ENCODE measurements at places on chromosomes 2 and 18.
A peak's percentile ranks its signal among the peaks of the same experiment; 100 is the strongest.

DNA sequence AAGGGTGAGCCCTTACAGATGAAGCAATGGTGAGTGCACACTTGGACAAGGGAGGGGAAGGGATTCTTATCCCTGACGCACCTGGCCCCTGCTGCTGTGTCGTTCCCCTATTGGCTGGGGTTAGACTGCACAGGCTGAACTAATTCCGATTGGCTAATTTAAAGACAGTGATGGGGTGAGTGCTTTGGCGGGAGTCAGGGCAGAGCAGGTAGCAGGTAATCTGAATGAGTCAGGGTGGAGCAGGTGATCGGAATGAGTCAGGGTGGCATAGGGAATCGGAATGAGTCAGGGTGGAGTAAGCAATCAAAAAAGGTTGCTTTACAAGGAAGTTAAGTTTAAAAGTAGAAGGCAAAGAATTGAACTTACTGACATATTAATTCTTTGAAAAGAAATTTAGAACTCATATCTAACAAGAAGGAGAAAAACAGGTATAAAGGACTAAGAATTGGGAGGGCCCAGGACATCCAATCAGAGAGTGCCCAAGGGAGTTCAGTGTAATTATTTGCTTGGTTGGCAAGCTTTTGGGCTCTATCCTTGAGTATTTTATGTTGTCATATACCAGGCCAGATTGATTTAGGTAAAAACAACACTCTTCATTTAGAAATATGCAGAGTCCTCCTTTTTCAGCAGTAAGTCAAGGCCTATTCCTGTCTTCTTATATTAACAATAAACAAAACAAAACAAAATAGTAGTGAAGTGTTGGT is 52.3 kb upstream of the RALBP1 start:
- DNase-seq: no peak

DNA sequence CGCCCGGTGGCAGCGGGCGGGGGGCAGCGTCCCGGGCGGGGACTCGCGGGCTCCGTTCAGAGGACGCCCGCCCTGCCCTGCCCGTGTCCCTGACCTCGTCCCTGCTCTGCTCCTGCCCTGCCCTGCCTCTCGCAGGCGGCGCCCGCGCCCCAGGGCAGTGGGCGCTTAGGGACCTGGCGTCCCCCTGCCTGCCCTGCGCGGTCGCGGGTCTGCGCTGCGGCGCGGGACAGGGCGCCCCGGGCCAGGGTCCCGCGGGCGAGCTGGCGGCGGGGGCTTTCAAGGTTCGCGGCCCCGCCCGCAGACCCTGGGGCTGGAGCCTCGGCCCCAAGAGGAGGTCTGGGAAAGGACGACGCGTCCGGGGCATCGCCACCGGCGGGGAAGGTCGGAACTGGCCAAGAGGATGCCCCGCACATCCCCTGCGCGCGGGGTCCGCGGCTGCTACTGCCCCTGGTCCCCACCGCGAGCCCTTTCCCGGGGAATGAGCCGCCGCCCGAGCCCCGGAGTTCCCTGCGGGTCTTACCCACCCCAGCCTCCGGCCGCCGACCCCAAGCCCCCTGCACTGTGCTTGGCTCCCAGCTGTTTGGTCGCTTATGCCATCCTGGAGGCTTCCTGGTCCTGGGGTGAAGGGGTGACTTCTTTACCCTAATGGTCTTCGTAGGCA is 679 bp downstream of the RNF144A start:
- DNase-seq: peak; percentile 34

DNA sequence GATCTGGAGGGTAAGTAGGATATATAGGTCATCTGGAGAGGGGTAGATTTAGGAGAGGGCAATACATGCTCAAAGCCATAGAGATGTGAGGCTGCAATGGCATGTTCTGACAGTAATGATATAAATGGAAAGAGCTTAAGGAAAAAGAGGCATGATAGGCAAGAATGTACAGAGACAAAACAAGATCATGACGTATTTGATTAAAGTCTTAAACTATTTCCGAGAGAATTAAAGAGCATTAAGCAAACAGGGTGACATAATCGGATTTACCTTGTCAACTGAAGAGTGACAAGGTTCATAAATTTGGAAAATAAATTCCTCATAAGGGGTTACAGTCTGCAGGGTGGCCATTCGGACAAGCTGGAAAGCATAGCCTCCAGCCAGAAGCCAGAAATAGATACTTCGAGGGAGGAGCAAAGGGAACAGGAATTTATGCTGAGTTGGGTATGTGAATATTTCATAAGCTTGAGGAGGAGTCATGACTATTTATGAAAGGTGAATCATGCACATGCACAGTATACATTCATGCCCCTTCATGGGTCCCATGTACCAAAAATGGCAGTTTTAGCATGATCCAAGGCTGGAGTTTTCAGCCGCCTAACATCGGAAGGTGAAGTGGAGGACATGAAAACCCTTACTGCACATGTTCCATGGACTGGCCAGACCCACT is 396.2 kb upstream of the VWC2L start:
- DNase-seq: no peak

- no peak for DNase-seq
These were observed 105.7 kb upstream of the RASGRP3 start for GRCh38 chr2:33370636-33371265.

DNA sequence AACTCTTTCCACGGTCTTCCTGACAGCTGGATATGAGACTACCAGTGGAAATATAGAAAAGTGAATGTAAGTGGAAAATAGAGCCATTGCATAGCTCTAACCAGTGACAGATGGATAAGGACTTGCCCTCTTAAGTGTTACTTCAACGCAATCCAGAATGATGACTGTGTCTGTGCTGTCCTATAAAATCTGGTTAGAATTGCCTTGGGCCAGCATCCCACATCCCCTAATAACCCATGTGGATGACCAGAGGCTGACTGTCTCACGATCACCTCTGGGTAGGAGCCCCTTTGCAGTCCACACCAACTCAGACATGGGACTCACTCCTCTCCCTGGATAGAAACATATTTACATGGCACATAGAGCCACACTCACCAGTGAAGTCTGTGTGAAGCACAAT is 186.6 kb downstream of the C1D start:
- no peak for DNase-seq

DNA sequence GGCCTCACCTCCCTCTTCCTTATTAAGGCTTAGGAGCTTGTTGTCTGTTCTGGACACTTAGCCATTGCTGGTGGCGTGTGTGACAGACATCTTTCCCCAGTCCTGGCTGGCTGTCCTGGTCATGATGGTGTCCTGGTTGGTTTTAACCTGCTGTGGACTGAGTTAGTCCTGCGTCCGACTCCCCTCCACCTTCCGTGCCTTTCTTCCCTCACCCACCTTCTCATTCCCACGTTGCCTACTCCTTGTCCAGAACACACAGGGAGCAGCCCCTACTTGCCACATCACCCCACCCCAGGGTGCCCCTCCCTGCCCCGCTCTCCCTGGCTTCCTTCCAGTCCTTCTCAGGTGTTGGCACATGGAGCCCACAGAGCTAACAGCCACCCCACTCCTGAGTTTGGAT is 9.5 kb downstream of the ANO7 start:
- DNase-seq: no peak

GRCh38 chr2:107543793-107544192 is 282.9 kb upstream of the RGPD4 start:
- DNase-seq: no peak

- no peak for DNase-seq
These were observed 24.3 kb downstream of the STAT4 start for GRCh38 chr2:191126386-191127085.

DNA sequence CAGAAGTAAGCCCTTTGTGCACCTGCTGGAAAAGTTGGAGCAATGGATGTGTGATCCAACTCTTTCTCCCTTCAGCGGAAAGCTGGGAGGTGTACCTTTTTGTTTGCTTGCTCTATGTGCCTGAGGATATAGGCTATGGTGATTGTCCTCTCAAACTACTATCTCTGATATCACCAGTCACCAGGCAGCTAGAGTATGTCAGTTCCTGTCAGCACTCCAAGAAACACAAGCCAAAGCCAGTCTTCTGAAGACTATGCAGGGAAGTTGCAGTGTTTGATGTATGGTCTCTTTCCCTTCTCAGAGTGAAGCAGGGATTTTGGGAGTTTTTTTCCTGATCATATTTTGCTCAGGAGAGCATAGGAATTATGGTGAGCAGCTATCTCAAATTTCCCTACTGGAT is 146.4 kb downstream of the PTH2R start:
- DNase-seq: no peak
